ENCODE measurements at places on chromosomes 4 and X. TPM values are rescaled to one million over a fixed set of nuclear protein-coding genes. Genes with fewer than 3 reads are reported as not detected.

- DNase-seq, result no peak
These were observed 26.7 kb downstream of the CTBP1 start for GRCh38 chr4:1222036-1222789.

Gene EXOC1L
- total RNA-seq, result not detected

DNA sequence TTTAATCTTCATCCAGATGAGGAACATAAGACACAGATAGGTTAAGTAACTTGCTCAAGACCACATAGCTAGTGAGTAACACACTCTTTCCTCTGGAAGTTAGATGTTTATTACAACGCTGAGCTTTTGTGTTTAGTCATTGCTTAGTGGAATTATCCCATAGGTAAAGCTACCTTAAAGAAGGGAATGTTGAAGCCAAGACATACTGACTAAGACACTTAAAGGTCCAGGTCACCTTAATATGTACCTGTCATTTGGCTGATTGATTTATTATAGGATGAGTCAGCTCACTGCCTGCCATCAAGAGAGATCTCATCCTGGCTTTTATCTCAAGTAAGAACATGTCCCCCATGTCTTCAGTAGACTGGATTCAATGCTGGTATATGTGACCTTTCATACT lies 53.4 kb downstream of the KDR start:
- no peak for DNase-seq

DNA sequence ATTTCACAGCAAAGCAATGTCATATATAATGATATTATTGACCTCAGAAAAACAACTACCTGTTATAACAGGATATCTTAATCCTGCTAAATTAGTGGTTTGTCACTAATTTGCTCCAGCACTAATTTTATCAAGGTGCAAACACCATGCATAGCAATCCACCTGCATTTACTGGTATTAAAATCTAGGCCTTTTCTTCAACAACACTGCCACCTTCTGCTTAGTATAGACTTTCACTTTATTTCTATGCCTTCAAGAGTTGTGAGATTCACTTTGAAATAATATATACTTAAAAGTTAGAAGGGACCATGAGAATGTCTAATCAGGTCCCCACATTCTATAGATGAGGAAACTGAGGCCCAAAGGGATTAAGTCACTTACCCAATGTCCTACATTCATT lies 82.1 kb upstream of the IQCM start:
- DNase-seq, result peak; percentile 26

DNA sequence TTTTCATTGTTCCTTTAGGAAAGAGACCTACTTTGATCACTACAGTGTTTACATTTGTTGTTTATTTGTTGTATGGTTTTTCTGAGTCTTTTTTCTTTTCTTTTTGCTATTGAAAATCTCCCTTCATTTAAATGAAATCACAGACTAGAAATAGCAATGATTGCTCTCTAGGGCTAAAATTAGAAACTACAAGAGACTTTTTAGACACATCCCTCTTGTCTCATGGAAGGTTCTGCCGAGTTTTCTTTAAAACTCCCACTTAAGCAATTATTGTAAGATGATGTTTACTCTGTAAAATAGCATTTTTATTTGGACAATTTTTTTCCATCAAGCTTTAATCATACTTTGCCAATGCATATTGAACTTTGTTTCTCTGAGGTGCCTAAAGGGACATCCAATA lies 136.6 kb downstream of the PALLD start:
- no peak for DNase-seq

DNA sequence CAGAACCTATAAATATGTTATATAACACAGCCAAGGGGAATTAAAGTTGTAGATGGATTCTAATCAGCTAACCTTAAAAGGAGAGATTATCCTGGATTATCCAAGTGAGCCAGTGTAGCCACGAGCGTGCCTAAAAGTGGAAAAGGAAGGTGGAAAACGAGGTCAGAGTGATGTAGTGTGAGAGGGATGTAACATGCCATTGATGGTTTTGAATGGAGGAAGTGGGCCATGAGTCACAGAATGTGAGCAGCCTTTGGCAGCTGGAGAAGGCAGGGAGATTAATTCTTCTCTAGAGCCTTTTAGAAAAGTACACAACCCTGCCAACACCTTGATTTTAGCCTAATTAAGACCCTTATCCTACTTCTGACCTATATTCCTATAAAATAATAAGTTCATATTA lies 149.1 kb downstream of the SLC39A8 start:
- DNase-seq, result peak; percentile 50

DNA sequence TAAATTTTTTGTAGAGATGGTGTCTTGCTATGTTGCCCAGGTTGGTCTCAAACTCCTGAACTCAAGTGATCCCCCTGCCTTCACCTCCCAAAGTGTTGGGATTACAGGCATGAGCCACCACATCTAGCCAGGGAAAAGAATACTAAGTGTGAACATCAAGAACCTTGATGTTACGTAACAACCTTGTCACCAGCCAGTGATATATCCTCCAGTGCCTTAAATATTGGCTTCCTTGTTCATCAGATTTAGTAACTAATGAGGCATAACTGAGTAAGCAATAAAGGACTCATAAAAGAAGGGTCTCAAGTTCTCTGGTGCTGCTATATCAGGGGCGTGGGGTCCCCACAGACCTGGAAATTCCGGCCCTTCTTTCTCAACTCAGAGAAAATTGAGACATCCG lies 60.5 kb upstream of the ENPEP start:
- no peak for DNase-seq

- peak; percentile 74 for DNase-seq
These were observed 5.6 kb upstream of the KANTR start for GRCh38 chrX:53088136-53088974.

Gene PPP2R3B
- total RNA-seq, result 15.1 TPM
